Stimulated activated CD4-positive, alpha-beta T cell treated with anti-CD3 and anti-CD28 coated beads, Interleukin-4, amount 100 ng/mL, for 4 hours (primary cell): ENCODE measurements at places on chromosomes 5 and 9.

GRCh38 chr5:88670461-88670860, 212.5 kb downstream of the MEF2C start:
- DNase-seq: no peak

DNA sequence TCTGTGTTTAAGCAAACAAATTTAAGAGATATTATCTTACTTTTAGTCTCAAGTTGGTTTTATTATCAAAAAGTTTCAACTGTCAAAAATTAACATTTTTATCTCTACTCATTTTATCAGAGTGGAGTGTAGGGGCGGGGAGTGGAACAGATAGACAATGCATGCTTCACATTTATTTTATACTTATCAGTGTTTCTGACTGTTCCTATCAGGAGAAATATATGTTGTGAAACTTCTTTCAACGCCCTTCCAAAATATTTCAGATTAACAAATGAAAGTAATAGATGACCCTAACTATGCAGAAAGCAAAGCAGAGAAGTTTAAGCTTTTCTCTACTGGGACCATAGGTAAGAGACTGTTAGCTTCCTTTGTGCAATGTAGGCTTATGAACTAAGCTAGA, 44.9 kb upstream of the MAST4 start:
- no peak for DNase-seq

DNA sequence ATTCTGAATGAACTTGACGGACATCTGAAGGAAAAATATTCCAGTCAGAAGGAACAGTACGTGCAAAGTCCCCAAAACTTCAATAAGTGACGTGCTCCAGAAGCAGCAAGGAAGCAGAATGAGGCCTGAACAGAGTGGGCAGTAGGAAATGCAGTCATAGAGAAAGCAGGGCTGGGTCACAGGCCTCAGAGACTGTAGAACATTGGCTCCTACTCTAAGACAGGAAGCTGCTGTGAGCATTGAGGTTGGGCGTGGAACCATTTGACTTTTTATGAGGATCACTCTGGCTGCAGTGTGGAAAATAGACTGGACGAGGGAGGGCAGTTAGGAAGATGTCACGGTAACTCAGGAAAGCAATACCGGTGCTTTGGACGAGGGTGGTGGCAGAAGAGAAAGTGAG, 64.0 kb downstream of the DOCK8 start:
- peak; percentile 38 for DNase-seq

DNA sequence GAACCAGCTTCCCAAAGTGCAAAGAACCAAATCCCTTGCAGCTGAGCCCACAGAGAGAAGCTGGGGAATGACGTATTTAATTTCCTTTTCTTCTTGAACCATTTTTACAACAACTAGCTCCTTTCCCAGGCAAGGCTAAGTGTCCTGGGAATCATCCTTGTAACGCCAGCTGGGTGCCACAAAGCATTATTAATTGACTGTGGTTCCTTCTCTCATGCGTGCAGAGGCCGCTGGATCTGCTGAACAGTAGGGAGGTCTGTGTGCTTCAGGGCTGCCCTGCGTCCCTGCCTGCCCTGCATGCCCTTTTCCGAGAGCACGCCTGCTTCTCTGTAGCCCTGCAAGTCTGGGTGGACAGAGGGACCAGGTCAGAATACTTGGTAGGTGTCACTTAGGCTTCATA, 124.1 kb upstream of the OTULINL start:
- DNase-seq: no peak

GRCh38 chr9:91599564-91599963, 175.9 kb upstream of the NFIL3 start:
- no peak for DNase-seq

- DNase-seq: no peak
These were observed 1.7 kb upstream of the SPINK6 start for GRCh38 chr5:148201151-148201550.

DNA sequence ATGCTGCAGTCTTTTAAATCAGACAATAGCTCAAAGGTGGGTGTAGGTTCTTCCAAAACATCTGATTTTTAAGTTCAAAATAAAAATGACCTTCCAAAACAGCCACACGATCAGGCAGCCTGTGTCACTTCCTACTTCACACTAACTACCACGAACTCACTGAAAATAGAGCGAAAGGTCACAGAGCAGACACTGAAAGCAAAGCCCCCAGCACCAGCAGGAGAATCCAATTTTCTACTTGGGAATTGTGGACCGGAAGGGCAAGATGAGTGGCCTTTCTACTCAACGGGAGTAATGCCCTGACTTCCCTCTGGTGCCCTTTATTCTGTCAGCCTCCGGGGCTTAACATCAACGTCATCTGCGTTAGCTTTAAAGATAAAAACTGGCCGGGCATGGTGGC, 107.8 kb upstream of the FAM120A start:
- DNase-seq: no peak

DNA sequence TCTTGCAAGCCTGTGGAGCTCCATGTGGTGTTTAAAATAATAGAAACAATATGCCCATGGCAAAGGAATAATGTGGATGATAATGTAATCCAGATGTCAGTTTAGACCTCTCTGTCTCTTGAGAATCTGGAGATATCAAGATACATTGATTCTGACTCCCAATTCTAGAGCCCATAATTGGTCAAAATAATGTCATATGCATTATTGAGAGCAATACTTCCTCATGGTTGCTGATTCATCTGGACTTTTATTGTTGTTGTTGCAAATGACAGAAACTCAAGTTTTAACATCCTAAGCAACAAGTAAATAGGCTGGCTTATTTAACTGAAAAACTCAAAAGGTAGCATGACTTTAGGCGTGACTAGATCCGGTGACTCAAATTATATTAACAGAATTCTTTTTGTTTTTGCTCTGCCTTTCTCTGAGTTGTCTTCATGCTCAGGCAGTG, 152.1 kb downstream of the PCSK1 start:
- no peak for DNase-seq

GRCh38 chr9:102202126-102202525, 463.7 kb upstream of the GRIN3A start:
- DNase-seq: no peak

- no peak for DNase-seq
These were observed 360.6 kb downstream of the MTRR start for GRCh38 chr5:8229551-8229950.

- no peak for DNase-seq
These were observed 55.7 kb downstream of the SH3TC2 start for GRCh38 chr5:149007174-149007573.

DNA sequence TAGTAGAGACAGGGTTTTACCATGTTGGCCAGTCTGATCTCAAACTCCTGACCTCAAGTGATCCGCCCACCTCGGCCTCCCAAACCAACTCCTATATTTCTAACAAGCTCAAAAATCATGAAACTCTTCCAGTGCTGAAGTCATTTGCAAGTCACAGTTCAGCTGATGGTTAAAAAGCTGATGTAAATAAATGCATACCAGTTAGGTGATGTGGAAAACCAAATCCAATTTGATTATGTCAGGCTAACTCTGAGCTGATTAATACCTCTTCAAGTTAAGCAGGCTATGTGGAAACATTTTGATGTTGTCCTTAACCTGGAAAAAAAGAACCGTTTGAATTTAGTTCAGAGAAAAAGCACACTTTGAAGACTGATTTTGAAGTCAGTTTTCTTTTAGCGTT, 51.0 kb downstream of the TMEM252 start:
- no peak for DNase-seq

DNA sequence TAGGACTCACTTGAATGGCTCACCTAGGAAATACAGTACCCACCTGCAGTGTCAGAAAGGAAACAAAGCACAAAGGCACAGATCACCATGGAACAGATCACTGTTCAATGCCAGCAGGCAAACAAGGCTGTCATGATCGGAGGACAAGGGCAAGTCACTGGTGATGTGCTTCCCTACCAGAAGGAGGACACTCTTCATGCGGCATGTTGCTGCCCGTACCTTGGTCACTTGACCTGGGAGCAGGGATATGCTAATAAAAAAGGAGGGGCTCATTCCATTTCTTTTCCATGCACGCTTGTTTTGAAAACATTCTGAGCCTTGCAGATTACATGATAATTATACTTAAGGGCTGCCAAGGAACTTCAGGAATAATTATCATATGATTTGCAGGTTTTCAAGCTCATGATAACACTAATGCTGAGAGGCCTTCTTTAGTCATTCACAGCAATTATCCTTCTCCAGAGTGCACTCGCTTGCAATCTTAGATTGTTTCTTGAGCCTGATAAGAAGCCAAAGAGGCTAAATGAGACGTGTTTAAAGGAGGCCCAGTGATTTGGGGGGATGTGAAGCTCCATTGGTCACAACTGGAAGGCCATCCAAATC, 36.1 kb upstream of the STARD4 start:
- DNase-seq: no peak

- no peak for DNase-seq
These were observed 49.5 kb downstream of the CAMSAP1 start for GRCh38 chr9:135857843-135858242.

DNA sequence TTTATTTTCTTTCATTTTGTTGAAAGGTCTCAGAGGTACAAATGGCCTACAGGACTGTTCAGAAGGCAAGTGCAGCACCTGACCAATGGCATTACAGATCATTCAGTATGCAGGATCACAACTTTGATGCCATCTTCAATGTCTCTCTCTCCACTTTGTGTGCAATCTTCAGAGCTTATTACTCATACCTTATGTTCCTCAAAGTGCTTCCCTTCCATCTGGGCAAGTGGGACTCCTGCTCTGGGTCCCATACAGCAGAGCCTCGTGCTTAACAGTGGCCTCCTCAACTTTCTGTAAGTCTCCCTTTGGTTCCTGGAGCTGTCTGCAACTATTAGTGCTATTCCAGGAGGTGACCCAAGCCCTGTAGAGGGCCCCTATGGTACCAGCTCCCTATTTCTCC, 358.4 kb upstream of the RPS23 start:
- DNase-seq: no peak

DNA sequence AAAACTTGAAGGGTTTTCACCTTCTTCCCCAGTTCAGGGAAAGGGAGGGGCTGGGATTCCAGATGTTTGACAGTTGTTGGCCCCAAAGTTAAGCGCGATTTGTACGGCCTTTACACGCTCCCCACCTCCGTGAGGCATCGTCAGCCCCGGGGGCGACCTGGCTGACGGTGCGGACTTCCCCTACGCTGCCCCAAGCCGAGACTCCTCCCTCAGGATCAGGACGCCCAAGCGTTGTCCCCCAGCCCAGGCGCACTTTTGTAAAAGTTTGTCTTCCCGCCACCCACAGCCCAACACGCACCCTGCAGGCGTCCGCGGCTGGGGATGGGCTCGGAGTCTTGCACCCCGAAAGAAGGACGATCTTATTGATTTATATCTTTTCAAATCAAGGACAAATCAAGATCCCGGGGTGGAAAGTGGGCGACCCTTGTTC, 713 bp downstream of the MOB3B start:
- peak; percentile 34 for DNase-seq

DNA sequence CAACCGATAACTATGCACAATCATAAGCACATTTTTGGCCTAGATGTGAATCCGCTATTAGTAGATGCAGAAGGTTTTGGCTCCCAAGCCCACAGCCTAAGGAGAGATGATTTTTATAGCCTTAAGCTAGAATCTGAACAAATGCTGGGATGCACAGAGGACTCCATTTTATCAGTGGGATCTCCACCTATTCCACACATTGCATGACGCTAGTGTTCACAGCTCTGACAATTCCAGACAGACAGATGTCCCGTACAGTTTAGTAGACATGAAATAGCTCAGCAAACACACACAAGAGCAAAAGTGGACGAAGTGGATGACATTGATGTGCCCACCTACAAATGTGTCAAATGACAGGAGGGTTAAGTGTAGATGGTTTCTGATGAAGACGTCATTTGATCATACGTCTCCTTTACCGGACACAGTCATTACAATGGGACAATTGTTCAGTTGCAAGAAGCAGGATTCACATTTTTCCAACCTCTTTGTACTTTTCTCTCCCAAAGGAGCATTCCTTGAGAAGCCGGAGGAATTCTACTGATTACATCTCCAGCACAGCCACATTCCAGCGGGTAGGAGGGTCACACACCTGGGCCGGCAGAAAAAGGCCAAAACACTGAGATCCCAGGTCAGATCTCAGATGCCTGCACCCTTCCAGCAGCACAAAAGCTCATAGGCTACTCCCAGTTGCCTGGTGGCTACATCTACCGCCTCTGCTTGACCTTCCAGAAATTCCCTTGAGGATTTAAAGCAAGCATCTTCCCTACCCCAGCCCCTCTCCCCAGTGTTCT, 202.4 kb downstream of the SLIT3 start:
- no peak for DNase-seq

DNA sequence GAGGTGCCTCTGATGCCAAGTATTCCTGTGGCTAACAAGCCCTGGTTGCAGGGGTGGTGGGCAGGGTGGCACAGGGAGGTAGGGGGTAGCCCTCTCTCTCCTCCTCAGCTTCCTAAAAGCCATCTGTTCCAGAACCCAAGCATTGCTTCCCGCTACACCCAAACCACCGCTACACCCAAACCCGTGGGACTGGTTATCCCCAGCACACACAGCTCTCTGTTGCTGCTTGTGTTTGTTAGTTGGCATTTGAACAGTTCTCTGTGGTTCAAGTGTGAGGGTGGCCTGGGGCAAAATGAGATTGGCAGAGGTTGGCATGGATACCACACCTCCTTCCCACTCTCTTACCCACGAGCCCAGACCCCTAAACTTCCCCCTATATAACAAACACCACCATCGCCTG, 40.4 kb downstream of the SPARC start:
- no peak for DNase-seq

- DNase-seq: no peak
These were observed 217.0 kb downstream of the GAS1 start for GRCh38 chr9:86730163-86730928.

DNA sequence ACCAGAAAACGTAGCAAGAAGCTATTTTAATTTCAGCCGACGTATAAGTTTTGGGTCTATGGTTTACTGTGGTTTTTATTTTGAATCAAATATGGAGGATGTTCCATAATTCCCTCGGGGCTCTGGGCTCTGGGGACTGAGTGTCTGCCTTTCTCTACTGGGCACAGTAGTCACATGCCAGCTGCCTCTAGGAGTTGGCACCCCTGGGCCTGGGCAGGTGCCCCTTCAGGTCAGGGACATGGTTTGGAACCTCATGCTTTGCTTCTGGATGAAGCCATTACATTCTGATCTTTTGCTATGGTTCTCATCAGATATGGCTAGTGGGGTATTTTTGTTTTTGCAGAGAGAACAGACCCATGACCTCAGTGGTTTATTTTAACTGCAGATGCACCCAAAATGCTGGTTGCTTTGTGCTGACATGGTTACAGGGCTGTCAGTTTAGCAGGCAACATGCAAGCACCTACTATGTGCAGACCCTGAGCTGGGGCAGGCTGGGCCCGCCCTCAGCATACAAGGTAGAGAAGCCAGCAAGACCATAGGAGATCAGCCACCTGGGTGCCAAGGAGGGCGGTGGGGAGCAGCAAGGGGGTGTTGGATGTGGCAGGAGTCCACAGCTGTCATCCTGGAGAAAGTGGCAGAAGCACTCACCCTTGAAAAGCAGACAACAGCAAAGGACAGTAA, 54.5 kb upstream of the PSD2 start:
- no peak for DNase-seq
